ENCODE measurements at places on chromosomes 2 and 18.

DNA sequence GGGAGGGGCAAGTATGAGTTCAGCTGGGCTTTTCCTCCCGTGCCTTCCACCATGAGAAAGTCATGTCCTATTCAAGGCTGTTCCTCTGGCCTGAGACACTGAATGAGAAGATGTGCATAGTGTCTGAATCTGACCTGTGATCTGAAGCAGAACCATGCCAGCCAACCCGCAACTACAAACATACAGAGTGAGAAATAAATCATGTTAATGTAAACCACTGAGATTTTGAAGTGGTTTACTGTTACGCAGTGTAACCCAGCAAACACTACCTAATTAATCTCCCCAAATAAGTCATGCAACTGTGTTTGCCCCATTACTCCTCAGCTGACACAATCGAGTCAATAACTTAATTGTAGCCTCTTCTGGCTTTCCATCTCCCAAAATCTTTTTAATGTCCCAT lies 49.2 kb downstream of the METTL4 start:
- DNase-seq = no peak

GRCh38 chr2:359047-359446 lies 71.2 kb upstream of the ALKAL2 start:
- no peak for DNase-seq

GRCh38 chr18:13541621-13542519 lies 184.5 kb downstream of the FAM210A start:
- DNase-seq = no peak

- no peak for DNase-seq
Observed at GRCh38 chr2:158695305-158695704, 99.8 kb upstream of the DAPL1 start.

- no peak for DNase-seq
Observed at GRCh38 chr18:46794607-46795006, 37.8 kb upstream of the ST8SIA5 start.

GRCh38 chr2:180571559-180571958 lies 408.8 kb upstream of the UBE2E3 start:
- no peak for DNase-seq

- DNase-seq = no peak
Observed at GRCh38 chr18:48356151-48356745, 52.9 kb downstream of the ZBTB7C start.

- no peak for DNase-seq
Observed at GRCh38 chr2:223829128-223829527, 8.3 kb downstream of the AP1S3 start.

DNA sequence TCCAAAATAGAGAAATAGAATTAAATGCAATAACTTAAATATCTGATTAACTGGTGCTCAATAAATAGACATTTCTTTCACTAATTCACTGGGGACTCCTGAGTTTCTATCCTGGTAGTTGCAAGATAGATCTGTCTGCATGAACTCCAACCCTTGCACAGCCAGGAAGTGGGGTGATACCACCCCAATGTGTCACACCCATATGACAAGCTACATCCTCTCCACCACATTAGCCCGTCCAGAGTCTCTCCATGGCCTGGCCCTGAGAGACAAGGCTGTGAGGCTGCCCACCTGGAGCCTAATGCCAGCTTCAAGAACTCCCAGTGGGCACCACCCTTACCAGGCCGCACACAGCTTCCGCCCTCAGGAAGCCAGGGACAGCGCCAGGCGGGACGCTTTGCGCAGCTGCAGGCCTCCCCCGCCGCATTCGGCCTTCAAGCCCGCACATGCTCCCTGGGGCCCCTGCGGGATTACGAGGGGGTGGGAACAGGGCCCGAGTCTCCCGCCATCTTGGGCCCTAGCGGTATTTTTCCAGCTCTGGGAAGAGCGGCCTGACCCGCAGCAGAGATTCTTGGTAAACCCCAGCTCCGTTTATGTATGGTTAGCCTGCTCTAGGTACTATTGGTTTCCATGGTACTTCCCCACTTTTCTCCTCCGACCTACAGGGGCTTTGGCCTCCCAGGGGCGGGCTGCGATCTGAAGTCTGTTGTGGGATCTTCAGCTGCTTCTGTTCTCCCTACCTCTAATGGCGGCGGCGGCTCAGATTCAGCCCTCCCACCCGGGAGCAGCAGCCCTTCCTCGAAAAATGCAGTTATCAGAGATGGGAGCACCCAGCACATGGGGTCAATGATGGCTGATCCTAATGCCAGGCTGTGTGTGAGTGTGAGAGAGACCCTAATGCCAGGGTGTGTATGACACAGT lies at the start of gene TDRD15:
TSS of gene TDRD15 (plus strand) at position 496 of the 921 bp plus-strand sequence. CDS start 13,500 bp downstream, outside the sequence.
- DNase-seq = no peak

DNA sequence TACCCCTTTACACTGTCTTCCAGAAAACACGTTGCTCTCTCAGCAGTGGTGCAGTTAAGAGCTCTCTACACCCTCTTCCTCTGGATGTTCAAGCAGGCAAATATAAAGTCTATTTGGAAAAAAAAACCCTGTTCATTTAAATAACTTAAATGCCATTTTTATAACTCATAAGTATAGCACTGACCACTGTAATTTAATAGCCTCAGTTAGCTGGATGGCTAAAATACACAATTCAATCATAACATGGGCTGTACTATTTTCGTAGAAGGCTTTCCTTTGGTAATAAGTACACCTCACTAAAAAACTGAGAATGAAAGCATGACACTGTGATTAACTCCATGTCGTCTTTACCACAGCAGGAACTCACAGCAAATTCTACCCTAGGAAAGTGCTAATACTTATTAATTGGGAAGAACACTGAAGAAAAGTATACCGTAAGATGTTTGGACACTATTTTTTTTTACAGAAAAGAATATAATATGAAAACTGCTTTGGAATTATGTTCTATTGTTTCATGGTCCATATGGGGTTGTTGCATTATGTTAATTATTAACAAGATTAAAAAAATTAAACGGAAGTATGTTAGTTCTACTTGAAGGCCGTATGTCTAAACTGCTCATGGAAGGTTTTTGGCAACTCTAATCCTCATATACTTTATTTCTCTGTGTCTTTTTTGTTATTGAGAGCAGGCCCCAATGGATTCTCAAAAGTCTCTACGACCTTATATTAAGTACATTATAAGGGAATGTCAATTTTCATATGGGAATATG lies 269.1 kb downstream of the ZNF385B start:
- DNase-seq = no peak

DNA sequence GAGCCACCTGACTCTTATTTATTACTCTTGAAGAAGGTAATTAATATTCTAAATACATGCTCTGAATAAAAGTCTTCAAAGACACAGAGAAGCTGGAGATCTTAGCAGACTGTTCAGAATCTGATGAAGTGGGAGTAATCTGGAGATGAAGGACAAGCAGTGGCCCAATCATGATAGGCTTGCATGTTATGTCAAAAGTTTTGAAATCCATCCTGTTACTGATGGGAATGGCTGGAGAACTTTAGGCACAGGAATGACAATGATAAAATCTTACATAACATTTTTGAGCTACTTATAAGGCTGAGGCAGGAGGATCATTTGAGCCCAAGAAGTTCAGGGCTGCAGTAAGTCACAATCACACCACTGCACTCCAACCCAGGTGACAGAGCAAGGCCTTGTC lies 2.4 kb upstream of the RIF1 start:
- no peak for DNase-seq

- no peak for DNase-seq
Observed at GRCh38 chr2:225038231-225038523, 4.1 kb downstream of the DOCK10 start.

DNA sequence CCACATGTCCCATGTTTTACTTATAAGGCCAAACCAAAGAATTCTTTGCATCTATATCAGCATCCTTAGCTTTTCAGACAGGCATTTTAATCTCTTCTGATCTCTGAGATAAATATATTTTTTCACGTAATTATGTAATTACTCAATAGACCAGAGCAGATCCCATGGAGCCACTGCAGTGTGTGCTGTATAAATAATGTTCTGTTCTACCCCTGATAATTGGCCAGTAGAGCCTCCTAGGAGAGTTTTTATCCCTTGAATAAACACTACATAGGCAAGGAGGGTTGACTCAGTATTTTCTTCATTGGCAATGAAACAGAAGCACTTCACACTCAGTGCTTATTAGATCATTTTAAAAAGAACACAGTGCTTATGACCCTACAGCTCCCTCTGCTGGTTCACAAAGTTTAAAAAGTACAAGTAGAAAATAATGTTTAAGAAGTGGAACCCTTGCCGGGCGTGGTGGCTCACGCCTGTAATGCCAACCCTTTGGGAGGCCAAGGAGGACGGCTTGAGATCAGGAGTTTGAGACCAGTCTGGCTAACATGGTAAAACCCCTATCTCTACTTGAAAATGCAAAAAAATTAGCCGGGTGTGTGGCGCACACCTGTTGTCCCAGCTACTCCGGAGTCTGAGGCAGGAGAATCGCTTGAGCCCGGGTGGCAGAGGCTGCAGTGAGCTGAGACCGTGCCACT lies 91.9 kb downstream of the PPP1R1C start:
- DNase-seq = no peak

GRCh38 chr2:38446418-38446817 lies 69.3 kb upstream of the ATL2 start:
- no peak for DNase-seq

- no peak for DNase-seq
Observed at GRCh38 chr2:229910147-229910831, 11.5 kb downstream of the TRIP12 start.

DNA sequence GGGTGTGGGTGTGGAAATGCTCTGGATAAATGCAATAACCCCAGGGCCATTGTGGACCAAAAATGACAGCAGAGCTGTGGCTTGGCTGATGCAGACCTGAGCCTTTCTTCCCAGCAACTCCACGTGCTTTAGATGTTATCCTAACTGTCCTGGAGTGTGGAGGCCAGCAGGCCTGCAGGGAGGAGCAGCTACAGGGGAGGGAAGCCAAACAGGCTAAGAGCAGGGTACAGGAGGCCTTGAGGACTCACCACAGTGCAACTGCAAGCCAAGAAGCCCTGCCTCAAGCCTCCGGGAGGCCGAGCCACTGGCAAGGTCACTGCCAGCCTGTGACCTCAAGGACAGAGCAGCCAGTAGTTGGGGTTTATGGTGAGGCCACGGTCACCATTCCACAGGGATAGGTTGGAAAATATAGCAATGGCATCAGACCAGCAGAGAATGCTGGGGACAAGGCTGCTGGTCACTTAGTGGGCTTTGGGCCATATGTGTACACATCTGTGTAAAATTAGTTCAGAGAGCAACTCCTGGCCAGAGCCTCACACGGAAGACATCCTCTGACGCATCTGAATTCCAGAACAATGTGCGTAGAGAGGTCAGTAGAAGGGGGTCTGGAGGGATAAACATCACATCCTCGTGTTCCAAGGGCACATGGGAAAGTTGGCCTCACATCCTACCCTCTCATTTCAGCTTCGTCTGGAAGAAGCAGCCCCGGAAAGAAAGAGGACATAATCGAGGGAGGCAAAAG lies 76.2 kb upstream of the UPP2 start:
- DNase-seq = no peak

DNA sequence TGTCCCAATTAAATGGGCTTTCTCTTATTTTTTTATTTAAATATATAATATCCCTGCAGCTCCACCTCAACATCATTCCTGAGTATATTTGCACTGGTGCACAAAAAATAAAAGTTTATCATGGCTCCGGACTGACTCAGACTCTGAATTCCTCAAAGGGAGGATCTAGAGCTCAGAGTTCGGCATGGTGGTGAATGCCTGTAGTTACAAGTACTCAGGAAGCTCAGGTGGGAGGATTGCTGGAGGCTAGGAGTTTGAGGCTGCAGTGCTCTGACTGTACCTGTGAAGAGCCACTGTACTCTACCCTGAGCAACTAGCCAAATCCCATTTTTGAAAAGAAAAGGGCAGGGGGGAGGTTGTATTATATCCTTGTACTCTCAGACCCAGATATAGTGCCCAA lies 52.8 kb upstream of the NRXN1 start:
- DNase-seq = no peak

DNA sequence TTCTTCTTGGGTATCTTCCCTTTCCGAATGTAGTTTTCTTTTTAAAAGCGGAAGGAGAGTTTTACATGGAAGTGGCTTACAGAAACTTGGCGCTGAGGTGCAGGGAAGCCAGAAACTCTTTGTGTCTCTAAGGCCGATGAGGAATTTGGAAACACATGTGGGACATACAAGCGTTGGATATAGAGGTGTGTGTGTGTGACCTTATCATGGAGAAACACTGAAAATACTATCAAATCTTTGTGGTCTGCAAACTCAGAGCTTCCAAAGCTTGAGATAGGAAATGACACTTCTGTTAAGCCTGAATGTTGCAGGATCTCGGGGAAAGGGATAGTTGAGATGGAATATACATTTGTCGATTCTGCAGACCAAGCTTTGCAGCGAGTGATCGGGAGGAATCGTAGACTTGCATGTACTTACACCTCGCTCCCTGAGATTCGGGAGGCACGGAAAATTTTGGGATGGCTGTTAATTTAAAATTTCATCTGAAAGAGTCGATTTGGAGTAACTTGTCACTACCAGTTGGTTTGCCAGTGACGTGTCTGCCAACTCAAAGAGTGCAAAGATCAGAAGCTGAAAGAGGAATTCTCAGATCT lies 1.0 kb downstream of the NAB1 start:
- DNase-seq = no peak

DNA sequence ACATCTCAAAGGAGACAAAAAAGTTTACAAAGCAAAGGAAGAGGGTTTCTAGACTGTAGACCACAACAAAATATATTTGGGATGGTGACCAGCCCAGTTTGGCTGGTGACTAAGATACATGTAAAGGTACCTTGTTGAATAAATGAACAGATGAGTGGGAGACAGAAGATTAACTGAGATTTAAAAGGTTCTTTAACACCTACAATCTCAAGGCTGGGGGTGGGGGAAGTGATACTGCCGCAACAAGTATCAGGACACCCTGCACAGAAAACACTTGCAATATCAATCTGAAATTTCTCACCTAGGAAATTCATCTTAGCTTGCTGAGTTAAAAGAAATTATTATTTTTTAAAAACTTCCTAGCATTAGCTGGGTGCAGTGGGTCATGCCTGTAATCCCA lies 8.3 kb downstream of the RNF149 start:
- no peak for DNase-seq

GRCh38 chr2:159875083-159875482 lies 77.1 kb upstream of the CD302 start:
- no peak for DNase-seq

GRCh38 chr2:177759443-177759842 lies 313.1 kb downstream of the PDE11A start:
- no peak for DNase-seq

DNA sequence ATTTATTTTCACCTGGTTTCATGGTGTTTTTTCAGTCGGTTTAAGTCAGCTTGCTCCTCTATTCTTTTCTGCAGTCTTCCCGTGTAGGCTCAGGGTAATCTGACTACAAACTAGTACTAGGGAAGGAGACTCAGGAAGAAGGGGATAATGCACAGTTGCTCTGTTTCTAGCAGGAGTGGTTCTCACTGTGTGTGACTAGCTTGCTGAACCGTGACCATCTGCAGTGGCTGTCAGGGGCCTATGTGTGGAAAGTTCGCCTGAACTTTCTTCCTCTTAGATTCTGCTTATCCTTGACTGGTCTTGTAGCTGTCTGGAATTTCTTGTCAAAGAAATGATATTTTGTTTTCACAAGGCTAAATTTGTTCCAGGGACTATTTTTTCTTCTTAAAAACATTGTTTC lies 46.3 kb upstream of the AQP4 start:
- DNase-seq = no peak

GRCh38 chr2:124753842-124754241 lies 728.8 kb downstream of the CNTNAP5 start:
- DNase-seq = no peak

Data from activated naive CD4-positive, alpha-beta T cell treated with anti-CD3 and anti-CD28 coated beads, Interleukin-2, amount 50 U/mL, for 72 hours (primary cell).